ENCODE measurements at places on chromosomes 1 and 21.

DNA sequence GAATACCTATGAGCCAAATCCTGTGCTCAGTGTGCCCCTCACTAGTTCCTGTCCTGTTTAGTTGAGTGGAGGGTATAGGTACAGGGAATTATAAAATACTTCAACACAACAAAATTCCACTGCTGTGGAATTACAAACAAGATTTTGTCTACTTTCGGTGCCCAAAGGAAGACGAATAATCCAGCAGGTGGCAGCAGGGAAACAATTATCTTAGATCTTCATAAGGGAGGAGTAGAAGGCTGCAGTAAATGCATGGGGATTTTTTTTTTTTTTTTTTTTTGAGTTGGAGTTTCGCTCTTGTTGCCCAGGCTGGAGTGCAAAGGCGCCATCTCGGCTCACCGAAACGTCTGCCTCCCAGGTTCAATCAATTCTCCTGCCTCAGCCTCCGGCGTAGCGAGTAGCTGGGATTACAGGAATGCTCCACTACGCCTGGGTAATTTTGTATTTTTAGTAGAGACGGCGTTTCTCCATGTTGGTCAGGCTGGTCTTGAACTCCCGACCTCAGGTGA, 2.0 kb upstream of the PIP5K1A start:
- peak; percentile 37 for DNase-seq

GRCh38 chr1:243924188-243924587, 74.1 kb upstream of the AKT3 start:
- no peak for DNase-seq

- DNase-seq = no peak
Observed at GRCh38 chr1:245180496-245181157, 25.8 kb downstream of the KIF26B start.

DNA sequence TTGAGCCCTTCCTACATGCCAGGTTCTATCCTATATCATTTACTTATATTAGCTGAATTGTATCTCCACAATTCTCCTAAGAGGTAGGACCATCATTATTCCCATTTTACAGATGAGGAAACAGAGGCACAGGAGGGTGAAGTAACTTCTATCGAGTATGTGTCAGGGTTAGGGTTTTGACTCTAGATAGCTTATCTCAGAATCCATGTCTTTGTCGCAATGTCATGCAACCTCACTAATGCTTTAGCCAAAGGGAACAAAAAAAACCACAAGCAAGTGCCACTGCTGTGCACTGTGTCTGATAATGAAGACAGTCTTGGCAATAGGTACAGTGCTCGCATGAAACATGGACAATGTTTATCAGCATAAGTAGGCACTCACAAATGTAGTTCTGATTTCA, 95.4 kb upstream of the CLDN14 start:
- DNase-seq = no peak

- DNase-seq = no peak
Observed at GRCh38 chr1:95263450-95263849, 29.4 kb downstream of the RWDD3 start.

GRCh38 chr1:174406421-174406820, 41.3 kb upstream of the GPR52 start:
- no peak for DNase-seq

DNA sequence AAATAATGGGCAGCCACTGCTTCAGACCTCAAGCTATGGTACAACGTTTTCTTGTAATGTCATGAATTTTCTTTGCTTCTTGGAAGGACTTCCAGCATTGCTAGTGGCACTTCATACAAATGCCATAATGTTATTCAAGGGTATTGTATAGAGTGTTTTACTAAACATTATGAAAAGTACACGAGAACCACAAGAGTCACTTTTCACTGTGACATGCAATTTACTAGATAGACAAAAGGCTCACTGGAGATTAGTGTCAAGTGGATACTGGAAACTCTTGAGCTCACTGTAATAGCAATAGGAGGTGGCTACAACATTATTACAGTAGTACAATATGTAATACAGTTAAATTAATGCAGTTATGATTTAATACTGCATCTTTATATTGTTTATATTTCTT, 5.3 kb upstream of the OLFM3 start:
- DNase-seq = no peak

DNA sequence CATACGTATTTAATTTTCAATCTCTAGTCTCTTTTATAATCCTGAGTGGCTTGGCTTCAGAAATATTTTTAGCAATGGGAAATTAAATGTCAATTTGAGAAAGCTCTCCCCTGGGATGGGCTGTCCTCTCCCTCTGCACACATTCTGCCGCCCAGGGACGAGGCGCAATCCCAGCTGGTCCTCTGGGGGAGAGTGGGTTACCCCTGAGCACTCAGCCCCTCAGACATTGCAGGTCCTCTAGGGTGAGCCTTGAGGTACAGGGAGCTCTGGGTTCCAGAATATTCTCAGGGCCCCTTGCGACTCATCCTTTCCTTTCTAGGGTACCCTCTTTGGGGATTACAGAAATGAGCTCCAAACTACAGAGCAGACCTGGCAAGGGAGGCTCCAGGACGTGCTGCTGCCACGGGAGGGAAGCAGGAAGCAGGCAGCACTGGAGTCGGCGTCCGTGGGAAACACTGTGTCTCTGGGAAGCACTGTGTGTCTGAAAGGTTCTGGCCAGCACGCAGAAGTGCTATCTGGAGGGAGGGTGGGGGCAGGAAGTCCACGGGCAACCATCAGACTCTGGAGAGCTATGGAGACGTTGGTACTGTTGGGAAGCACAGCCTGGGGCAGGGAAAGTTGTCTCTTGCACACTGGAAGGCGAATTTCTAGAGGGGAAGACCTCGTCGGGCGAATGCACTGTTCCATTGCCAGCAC, 343.3 kb upstream of the VAMP3 start:
- DNase-seq = no peak

GRCh38 chr21:36807422-36807928, 108.6 kb downstream of the SIM2 start:
- DNase-seq = no peak

DNA sequence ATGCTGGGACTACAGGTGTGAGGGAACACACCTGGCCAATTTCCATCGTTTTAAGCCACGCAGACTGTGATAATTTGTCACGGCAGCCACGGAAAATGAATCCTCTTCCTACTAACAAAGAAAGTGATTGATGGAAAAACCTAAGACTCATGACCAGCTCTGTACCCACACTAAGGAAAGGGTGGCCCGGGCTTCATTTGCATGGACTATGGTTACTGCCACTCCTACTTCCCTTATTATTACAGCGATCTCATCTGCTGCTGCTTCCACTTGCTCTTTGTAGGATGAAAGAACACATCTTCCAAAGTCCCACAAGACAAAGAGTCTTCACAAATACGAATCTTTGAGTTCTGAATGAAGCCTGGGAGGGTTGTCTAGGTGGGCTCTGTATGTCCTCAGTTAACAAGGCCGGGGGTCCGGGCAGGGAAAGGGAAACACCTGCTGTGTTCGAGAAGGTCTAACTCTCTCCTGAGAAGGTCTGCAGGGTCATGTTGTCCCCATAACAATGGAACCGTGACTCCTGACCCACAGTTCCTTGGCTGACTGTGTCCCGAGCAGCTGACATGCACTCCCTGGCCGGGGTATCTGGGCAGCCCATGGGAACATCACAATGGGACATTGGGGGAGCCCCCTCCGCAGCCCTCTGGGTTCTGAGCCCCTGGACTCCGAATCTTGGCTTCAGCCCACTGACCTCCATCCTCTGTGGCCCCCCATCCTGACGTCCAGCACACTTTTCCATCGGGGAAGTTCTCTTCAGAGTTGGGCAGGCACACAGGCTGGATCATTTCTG, 13.3 kb upstream of the TFF1 start:
- no peak for DNase-seq

DNA sequence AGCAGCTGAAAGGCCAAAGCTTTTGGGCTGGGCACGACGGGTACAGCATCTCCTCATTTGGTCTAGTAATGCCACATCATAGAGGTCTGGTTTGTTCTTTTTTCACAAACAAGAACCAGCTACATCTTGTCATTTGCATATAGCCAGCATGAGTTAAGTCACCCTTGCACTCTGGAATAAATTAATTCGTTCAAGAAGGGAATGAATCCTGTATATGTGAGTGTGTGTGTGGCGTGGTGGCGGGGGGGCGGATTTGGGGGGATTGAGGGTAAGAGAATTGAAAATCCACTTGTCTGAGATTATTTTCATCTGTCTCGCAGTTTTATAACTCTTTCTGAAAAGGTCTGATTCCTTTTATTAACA, 380.0 kb upstream of the CAMK1G start:
- no peak for DNase-seq

DNA sequence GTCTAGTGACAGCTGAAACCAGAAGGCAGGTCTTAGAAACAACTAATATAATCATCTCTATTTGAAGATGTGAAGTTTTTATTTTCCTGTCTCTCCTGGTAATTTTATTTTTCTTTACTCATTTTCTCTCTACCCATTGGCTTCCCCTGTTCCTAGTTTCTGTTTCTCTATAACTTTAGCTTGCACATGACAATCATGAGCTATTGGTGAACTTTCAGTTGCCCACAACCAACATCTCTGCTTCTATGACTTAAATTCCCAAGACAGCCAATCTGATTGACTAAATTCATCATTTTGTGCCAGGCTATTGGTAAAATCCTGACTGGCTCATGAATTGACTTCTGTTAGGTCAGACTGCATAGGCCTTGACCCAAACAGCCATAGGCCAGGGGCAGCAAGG, 13.7 kb upstream of the ACADM start:
- DNase-seq = no peak

DNA sequence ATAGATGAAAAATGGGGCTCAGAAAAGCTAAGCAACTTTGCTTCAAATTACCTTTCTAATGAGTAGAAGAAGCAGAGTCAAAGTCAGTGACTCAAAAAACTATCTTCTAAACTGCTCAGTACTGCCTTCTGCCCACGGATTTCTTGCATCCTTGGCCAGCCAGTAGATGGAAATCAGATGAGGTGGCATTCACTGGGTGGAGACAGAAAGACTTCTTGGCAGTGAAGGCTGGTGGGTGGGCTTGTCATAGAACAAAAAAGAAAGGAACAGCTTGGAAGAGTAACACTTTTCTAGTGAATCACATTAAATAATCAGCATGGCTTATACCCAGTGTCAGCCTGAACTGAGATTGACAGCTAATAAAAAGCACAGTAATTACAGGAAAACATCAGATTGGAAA, 170.7 kb downstream of the ST6GALNAC5 start:
- no peak for DNase-seq

DNA sequence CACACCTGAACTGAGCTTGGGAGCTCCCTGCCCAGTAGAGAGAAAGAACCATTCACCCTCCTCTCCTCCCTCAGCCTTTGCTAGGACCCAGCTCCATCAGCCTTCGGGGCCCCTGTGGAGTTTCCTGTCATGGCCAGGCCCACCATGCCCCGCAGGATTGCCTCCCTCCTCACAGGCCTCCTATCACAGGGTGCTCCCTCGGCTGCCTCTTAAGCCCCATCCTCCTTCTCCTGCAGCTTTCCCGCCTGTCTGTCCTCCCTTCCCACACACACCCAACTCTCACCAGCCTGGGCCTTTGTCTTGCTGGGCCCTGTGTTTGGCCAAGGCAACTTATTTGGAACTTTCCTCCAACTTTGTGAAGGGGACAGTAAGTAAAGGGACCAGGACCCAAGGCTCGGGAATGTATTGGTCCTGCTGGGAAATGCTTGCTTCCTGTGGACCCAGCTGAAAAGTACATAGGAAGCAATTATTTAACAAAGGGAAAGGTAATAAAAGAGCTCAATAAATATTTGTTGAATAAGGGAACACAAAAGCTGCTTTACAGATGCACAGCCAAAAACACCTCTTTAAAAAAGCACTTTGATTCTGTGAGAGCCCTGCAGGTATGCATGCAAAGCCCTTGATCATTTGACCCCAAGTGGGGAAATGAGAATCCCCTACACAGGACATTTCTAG, 31.6 kb upstream of the TENT5C start:
- DNase-seq = no peak

GRCh38 chr21:32543975-32544374, 41.3 kb downstream of the TCP10L start:
- DNase-seq = no peak

DNA sequence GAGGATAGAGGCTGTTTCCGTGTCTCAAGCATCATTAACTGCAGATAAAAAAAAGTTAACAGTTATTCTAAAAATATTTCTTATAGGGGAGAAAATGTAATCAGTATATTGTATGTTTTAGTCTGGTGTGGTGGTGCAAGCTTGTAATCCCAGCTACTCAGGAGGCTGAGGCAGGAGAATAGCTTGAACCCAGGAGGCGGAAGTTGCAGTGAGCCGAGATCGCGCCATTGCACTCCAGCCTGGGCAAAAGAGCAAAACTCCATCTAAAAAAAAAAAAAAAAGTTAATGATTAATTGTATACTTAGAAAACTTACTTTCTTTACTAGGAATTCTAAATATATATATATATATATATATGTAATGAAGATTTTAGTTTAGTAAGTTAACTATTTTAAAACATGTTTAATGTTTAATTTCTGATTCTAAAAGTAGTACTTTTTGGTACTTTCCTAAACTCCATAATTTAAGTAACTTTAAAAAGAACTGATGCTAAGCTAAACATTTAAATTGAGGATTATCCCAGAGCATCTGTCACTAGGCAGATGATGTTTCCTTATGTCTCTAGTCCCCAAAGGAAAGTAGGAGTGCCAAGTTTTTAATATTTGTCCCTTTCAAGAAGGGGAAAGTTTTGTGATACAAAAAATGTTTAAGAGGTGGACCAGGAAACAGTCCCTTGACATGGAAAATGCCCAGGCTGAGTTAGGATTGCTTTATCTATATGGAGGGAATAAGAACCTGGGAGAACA, 66.3 kb downstream of the DYRK1A start:
- DNase-seq = no peak

DNA sequence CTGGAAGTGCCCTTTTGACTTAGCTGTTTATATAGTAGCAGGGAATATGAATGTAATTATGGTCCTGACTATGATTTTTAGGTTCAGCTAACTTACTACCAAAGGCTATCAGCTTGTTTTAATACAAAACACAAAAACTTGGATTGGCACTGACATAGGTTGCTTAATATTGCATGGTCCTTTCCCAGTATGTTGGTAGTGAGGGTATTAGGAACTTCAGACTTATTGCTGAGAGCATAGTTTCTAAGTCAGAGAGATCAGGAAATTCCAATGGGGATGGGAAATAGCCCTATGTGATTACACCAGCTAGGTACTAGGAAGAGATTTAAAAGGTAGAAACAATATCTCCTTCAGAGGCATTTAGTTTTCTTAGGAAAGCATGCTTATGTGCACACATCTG, 7.7 kb downstream of the ARID1A start:
- DNase-seq = no peak

- no peak for DNase-seq
Observed at GRCh38 chr1:39657402-39657801, 14.5 kb downstream of the NT5C1A start.
